Osteoblast (primary cell): ENCODE measurements at places on chromosomes 4 and X. TPM values are rescaled to one million over a fixed set of nuclear protein-coding genes. Genes with fewer than 3 reads are reported as not detected.

Gene ATP2B3
- total RNA-seq = under 0.01 TPM in 1 of 2 replicates, not detected in the other

Gene GSX2
- total RNA-seq = not detected in 2 replicates

GRCh38 chr4:53545942-53546581 is 45.2 kb downstream of the LNX1 start:
- DNase-seq = no peak

GRCh38 chr4:169383724-169384123 is 113.0 kb upstream of the SH3RF1 start:
- peak; percentile 83 for DNase-seq

- DNase-seq = no peak
Measured at GRCh38 chr4:8071766-8072165, 86.8 kb downstream of the ABLIM2 start.

- DNase-seq = no peak
Measured at GRCh38 chr4:58061967-58062366, 951.8 kb upstream of the IGFBP7 start.
